ENCODE measurements at places on chromosomes 16 and 17.

DNA sequence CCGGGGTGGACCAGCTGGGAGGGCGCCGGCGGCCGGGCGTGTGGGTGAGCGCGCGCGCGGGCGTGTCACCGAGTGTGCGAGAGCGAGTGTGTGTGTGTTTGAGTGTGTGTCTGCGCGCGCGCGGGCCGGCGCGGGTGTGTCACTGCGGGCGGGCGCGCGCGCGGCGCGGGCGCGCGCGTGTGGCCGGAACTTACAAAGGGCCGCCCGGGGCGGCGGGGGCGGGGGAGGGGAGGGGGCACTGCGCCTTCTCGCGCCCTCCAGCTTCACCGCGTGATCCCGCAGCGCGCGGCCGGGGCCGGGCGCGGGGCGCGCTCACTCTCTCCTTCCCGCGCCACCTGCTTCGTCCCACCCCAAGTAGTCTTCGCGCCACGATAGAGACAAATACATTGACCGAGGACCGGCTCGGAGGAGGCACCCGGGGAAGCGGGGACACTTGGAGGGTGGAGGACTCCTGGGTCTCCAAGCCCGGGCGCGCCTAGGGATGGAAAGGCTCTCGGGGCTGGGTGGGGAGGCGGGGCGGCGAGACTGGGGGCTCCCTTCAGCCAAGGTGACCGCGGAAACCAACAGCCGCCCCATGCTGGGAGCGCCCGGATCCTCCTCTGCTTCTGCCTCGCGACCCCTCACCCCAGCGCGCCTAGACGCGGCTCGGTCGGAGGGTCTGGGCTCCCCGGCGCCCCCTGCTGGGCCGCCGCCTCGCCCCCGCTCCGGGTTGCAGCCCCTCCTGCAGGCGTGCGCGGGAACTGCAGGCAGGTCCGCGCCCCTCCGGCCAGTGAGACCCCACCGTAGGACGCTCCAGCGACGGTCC lies at the start of gene SRCIN1:
TSS of gene SRCIN1 (minus strand) at position 112 of the 805 bp plus-strand sequence. CDS start 247 bp downstream, outside the sequence.
- DNase-seq: no peak

GRCh38 chr16:25596194-25596593 lies 95.6 kb upstream of the HS3ST4 start:
- DNase-seq: no peak

DNA sequence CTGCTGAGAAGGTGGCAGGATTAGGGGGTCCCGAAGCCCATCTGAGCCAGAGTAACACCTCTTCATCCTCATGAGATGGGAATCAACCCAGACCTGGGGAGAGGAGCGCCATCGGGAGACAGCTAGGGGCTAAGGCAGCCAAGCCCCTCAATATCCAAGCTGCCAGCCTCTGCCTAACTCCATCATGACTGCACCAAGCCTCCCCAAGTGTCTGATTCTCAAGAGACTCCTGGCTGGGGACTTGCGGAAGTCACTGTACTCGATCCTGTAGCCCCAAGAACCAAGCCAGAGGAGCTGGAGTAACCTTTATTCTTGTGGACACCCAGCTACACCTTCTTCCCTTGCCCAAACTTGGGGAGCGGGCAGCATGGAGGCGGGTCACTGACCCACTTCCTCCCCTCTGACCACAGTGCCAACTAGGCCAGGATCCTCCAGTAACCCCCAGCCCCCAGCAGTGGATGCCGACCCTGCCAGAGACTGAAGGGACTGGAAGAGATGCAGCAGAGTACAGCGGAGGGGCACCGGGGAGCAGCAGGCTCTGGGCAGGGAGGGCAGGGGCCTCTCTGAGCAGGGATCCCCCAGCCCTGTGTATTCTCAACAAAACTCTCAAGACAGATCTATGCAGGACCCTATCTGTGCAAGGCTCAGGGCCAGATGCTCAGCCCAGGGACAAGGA lies 13.3 kb downstream of the HDAC5 start:
- no peak for DNase-seq

- DNase-seq: no peak
Measured at GRCh38 chr16:74654536-74655050, 12.1 kb downstream of the RFWD3 start.

- no peak for DNase-seq
Measured at GRCh38 chr17:43410557-43411368, 12.0 kb downstream of the ARL4D start.

- no peak for DNase-seq
Measured at GRCh38 chr16:48596326-48596725, 13.7 kb downstream of the N4BP1 start.

DNA sequence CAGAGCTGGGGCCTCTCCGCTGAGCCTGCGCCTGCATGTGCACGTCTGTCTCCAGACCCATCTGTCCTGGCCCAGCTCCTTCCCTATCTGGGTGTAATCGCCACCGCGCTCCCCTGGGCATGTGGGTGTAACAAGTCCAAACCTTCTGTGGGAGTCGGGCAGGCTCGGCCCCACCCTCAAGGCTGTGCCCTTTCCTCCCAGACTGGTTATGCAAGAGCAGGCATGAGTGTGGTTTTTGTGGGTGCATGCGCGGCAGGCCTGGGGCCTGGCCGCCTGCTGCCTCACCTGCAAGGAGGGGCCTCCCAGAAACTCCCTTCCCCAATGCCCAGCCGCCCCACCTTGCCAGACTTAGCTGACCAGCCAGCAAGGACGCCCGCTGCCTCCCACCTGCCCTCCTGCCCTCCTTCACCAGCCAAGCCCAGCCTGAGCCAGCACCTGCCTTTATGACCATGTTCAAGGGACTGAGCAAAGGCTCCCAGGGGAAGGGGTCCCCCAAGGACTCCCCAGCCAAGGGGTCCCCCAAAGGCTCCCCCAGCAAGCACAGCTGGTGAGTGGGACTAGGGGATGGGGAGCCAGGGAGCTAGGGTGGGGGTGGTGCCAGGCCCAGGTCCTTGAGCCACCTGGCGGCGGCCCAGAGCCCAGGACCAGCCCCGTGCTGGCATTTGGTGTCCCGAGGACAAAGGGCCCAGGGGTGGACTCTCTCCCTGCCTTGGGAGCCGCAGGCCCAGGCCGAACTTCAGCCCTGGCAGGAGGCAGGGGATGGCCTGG lies at the start of gene EVPLL:
TSS of gene EVPLL (plus strand) at position 342 of the 768 bp plus-strand sequence. CDS start 3,160 bp downstream, outside the sequence.
- no peak for DNase-seq

GRCh38 chr17:57874434-57875289 lies 24.8 kb upstream of the MRPS23 start:
- peak; percentile 58 for DNase-seq

- no peak for DNase-seq
Measured at GRCh38 chr16:8915722-8916301, 33.7 kb downstream of the LITAFD start.

- DNase-seq: no peak
Measured at GRCh38 chr17:2903193-2903974, 107.1 kb downstream of the RAP1GAP2 start.

DNA sequence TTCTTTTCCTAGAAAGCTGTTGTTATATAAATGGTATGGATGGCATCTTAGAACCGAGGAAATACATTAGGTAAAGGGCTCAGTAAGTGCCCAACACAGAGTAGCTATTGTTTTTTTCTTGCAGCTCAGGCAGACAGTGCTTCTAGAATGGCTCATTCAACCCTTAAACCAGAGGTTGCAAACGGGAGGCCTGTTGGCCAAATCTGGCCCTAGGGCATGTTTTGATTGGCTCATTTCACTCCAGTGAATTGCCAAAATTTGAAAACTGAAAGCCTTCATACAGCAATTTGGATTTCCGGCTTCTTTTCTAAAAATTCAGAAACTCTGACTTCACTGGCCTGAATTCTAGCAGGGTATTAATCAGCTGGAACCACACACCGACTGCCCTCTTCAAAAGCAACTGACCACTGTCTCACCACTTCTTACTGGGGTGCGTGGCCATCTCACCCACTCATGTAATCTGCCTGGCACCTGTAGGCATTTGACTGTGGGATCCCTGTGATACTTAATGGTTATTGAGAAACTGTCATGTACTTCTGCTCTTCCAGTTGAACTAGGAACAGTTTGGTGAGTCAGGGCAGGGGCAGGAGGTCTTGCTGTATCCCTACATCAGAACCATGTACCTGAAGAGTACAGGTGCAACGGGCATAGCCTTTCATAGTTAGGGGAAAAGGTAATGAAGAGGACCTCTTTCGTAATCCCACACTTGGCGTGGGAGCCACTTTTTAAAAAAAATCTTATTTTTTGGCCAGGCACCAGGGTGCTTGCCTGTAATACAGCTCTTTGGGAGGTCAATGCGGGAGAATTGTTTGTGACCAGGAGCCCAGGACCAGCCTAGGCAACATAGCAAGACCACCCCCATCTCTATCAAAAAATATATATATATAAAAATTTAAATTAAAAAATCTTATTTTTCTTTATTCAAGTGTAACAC lies 53.6 kb upstream of the SCNN1B start:
- no peak for DNase-seq

DNA sequence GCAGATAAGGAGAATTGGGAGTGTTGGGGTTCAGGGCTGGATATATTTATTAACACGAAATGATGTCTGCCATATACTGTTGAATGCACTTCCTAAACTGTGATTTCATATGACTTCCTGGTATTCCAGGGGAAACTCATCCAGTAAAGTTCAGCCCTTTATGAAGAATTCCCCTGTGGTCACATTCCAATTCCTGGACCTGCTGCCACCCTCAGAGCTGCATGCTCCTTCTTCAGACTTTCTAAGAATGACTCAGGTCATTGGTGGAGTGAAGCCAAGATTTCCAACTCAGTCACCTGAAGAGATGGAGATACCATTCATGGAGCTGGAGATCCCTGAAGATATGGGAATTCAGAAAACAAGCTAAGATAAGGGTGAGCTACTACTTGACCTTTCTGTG lies 114.2 kb upstream of the TMEM97 start:
- DNase-seq: no peak
